NCI-H187 (cell line): ENCODE measurements at places on chromosomes 16 and 17.

GRCh38 chr16:9309844-9310243, 218.4 kb downstream of the HAPSTR1 start:
- no peak for DNase-seq

- DNase-seq: no peak
These were observed 857 bp downstream of the GOT2 start for GRCh38 chr16:58733248-58733670.

DNA sequence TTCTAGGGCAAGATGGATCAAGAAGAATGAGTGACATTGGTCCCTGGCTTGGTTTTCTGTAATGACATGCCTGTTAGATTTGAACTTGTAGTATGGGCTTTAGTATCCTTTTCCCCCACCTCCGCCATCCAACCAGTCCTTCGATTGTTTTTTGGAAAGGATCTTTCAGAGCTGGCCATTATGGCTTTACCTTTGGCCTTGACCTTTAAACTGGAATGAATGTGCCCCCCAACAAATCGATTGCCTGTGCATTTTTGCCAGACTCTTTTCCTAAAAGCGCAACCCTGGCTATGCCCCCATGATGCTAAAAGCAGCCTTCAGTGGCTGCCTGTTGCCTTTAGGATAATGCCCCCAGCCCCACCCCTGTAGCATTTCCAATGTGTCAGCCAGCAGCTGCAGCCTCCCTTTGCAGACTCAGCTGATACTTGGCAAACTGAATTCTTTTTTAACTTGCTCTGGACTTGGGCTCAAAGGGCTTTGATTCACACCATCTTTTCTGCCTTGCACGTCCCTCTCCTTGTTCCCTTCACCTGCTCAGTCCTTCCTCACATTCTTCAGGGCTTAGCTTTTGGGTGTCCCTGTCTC, 4.0 kb downstream of the GPRC5C start:
- no peak for DNase-seq

DNA sequence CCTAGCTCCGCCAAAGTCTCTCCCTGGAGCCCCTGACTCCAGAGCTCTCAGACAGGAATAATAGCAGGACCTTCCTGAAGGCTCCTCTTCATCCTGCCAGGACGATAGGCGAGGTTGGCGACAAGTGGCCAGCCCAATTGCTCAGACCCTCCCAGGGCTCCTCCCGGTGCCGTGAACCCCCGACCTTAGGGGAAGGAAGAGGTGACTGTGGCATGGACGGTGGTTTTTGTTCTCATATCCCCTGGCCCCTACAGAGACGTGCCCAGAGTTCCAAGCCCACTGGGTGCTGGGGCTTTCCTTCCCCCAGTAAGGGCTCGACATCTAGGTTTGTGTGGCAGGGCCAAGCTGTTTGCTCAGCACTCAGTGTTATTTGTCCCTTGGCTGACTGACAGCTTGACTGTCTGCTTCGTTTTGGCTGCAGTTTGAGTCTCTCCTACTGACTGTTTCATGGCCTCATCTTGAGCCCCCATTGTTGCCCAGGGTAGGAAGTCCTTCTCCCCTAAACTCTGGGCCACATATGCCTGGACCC, 4.6 kb upstream of the ADCY7 start:
- no peak for DNase-seq

DNA sequence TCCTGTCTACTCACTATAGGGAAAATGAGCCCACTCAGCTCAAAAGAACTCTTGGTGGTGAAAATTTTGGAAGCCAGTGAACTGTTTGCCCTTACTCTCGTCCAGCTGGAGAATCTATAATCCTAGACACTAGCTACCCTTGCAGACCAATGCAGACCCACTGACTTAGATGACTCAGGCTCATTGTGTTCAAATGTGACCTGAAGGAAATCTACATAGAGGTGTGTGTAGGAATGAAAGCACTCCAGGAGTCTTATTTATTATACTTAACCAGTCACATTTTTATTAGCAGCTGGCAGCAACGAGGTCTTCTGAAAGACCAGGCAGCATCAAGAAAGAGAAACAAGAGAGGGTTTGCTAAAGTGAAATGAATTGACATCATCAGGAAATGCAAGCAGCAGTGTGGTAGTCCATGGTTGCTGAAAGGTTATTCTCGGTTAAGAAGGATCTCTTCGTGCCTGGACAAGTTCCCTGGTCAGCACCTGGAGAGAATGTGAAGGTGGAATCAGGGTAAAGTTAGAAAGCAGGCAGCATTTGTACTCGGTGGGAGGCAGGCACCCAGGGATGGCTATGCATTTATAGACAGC, 1.4 kb downstream of the KRTAP29-1 start:
- no peak for DNase-seq

- DNase-seq: no peak
These were observed 5.6 kb upstream of the TUBG2 start for GRCh38 chr17:42653179-42654124.

DNA sequence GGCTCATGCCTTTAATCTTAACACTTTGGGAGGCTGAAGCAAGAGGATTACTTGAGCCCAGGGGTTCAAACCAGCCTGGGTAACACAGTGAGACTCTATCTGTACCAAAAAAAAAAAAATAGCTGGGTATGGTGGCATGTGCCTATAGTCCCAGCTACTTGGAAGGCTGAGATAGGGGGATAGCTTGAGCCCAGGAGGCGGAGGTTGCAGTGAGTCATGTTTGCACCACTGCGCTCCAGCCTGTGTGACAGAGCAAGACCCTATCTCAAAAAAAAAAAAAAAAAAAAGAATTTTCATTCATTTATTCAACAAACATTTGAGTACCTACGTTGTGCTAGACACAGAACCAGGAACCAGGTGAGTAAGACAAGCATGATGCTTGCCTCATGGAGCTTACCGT, 73.6 kb upstream of the MRTFB start:
- DNase-seq: no peak

GRCh38 chr16:81996664-81997509, 14.4 kb downstream of the SDR42E1 start:
- no peak for DNase-seq

- no peak for DNase-seq
These were observed 1.0 kb upstream of the ENDOV start for GRCh38 chr17:80413771-80414507.

- no peak for DNase-seq
These were observed 6.6 kb upstream of the CBX8 start for GRCh38 chr17:79803421-79803996.

DNA sequence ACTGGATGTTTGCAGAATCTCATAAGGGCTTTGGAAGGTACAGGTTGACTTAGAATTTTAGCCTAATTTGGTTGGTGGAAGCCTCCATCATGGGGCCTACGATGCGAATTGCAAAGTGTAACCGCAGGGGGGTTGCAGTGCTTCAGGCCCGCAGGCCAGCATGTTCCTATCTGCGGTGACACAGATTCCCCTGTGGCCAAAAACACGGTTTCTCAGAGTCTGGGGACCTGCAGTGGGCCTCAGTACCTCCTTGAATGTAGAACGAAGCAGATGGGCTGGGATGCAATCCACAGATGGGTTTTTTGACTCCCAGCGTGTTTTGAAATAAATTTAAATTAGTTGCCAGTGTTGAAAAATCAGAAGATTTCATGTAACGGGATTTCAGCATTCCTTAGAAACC, 34.7 kb downstream of the KIAA0513 start:
- no peak for DNase-seq

DNA sequence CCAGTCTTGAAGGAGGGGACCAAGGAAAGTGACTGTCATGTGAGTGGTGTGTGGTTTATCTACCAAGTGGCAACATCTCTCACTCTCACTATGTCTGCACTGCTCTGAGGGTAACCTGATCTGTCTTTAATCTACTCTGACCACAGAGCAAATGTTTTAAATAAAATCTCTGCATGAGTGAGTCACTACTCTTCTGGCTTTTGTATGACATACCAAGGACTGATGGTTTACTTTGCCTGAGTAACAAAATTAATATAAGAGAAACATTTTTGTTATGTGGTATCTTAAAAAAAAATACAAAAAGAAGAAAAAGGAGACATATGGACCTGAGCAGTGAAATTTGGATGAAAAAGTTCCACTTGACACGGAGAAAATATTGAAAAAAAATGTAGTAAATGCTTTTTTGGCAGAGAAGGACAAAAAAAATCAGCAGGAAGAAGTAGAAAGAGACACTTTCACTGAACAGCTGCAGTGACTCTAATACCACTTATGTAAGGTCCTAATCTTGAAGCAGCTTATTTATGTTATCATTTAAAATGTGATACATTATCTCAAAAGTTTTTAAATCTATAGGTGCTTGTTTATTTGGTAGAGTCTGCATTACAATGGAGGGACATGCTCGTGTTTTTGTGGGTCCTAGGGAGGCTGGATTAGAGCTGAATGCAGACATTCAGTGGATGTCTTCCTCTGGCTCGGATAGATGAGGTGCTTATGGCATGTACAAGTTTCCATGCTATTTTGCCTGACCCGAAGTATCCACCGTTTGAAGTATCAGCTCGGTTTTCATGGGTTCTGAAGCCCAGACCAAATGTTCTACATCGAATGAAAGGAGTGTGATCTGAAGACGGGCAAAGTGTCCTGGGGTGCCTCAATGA, 240.7 kb downstream of the MAP2K6 start:
- DNase-seq: no peak

DNA sequence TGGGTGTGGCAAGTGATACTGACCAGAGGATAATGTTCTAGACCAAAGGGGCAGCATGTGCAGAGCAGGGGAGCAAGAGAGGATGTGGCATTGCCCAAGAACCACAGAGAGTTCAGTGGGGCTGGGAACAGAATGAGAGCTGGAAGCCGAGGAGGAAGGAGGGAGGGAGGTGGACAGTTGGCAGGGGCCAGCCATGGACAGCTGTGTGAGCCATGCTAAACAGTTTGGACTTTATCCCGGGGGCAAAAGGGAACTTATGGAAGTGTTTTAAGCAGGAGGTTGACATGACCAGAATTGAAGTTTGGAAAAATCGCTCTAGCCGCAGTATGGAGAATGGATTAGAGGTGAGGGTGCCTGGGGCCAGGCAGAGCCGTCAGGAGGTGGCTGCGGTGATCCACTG, 29.4 kb upstream of the TMEM132E start:
- no peak for DNase-seq

GRCh38 chr17:42317266-42317845, 29.1 kb downstream of the STAT5A start:
- no peak for DNase-seq

GRCh38 chr16:67155295-67156142, 4.2 kb downstream of the TRADD start:
- peak; percentile 7 for DNase-seq

GRCh38 chr17:34412965-34413441, 50.0 kb upstream of the CCL1 start:
- no peak for DNase-seq

- no peak for DNase-seq
These were observed 31.5 kb downstream of the KCNJ16 start for GRCh38 chr17:70106551-70106950.

DNA sequence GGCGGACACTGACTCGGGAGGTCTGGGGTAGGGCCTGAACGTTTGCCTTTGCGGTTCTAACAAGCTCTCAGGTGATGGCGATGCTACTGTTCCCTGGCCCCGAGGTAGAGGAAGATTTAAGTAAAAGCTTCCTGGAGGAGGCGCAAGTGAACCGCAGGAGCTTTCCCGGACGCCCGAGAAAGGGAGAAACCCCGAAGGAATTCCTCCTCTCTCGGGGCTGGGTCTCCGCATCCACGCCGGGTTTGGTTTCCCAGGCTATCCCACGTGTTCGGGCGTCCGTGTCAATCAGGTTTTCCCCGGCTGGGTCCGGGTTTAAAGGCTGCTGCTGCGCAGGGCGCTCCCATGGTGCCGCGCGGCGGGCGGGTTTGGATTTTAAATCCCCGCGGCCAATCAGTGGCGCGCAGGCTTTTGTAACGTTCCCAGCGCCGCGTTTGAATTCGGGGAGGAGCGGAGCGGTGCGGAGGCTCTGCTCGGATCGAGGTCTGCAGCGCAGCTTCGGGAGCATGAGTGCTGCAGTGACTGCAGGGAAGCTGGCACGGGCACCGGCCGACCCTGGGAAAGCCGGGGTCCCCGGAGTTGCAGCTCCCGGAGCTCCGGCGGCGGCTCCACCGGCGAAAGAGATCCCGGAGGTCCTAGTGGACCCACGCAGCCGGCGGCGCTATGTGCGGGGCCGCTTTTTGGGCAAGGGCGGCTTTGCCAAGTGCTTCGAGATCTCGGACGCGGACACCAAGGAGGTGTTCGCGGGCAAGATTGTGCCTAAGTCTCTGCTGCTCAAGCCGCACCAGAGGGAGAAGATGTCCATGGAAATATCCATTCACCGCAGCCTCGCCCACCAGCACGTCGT, at the start of gene PLK1:
Gene PLK1, plus strand, starts transcription at position 460 of the 844 bp plus-strand sequence. Its CDS starts 44 bp downstream, at position 504.
- DNase-seq: peak; percentile 35

GRCh38 chr16:79519448-79519847, 81.1 kb downstream of the MAF start:
- no peak for DNase-seq

GRCh38 chr16:48451323-48451722, 66.1 kb upstream of the SIAH1 start:
- no peak for DNase-seq

DNA sequence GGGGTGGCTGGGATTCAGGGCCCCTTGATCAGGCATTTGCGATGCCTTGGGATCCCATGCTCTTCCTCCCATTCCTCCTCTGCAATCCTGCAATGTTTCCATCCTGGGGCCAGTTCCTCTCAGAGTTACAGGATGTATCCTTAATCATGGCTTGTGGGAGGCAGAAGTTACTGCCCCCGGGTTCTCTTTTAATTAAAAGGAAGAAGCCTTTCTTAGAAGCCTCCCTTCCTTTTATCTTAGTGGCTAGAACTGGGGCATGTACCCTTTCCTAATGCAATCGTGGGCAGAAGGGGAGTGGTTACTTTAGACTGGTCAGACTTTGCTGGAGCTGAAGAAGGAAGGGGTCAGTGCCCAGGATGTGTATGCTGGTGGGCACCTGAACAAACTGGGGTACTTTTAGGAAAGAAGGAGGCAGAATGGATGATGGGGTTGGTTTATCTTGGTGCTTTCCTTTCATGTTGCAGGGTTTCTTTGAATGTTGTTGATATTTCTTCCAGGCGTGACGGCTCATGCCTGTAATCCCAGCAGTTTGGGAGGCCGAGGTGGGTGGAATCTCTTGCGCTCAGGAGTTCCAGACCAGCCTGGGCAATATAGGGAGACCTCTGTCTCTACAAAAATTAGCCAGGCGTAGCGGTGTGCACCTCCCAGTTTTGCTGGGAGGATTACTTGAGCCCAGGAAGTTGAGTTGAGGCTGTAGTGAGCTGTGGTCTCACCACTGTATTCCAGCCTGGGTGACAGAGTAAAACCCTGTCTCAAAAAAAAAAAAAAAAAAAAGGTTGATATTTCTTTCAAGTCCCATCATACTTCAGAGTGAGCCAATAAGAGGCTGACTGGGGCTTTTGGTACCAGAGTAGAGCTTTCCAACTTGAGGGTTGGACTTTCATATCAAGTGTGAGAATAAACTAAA, 13.2 kb upstream of the SPN start:
- DNase-seq: no peak

DNA sequence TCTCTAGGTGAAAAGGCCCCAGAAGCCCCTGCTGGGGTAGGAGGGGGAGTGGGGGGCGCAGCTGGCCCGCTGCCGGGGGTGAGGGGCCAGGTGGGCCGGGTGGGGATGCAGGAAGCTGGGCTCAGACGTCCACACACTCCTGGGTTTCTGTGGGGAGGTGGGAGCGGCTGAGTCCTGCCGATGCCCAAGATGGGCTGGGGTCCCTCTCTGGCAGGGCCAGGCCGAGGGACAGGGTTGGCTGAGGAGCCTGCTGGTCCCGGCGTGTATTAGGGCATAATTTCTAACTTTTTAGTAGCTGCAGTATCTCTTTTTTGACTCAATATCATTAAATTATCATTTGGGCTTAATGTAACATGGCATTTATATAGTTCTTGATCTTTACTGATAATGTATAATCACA, 121.4 kb upstream of the CORO6 start:
- no peak for DNase-seq

- no peak for DNase-seq
These were observed 55.7 kb downstream of the KNOP1 start for GRCh38 chr16:19662351-19662750.

- DNase-seq: no peak
These were observed 6.2 kb downstream of the NT5M start for GRCh38 chr17:17309356-17309755.
